Activated CD4-positive, alpha-beta T cell treated with anti-CD3 and anti-CD28 coated beads, Interleukin-2, amount 10 ng/mL, durations not matched to agents 7 days and 5 days (primary cell): ENCODE measurements at places on chromosomes 7 and 10.

GRCh38 chr7:149245244-149245643, 5.8 kb downstream of the ZNF212 start:
- peaks cover 50% of the 10 kb centered on the region for H3K4me1 ChIP-seq
- H3K4me3 ChIP-seq = no peak overlapping the region
- H3K36me3 ChIP-seq = peaks cover 20% of the 10 kb centered on the region
- H3K27me3 ChIP-seq = no peaks in the 10 kb centered on the region

GRCh38 chr10:7563368-7563767, 103.4 kb downstream of the ITIH5 start:
- no peaks in the 10 kb centered on the region for H3K4me1 ChIP-seq
- no peak for DNase-seq
- no peak overlapping the region for H3K4me3 ChIP-seq
- no peak overlapping the region for H3K27ac ChIP-seq

DNA sequence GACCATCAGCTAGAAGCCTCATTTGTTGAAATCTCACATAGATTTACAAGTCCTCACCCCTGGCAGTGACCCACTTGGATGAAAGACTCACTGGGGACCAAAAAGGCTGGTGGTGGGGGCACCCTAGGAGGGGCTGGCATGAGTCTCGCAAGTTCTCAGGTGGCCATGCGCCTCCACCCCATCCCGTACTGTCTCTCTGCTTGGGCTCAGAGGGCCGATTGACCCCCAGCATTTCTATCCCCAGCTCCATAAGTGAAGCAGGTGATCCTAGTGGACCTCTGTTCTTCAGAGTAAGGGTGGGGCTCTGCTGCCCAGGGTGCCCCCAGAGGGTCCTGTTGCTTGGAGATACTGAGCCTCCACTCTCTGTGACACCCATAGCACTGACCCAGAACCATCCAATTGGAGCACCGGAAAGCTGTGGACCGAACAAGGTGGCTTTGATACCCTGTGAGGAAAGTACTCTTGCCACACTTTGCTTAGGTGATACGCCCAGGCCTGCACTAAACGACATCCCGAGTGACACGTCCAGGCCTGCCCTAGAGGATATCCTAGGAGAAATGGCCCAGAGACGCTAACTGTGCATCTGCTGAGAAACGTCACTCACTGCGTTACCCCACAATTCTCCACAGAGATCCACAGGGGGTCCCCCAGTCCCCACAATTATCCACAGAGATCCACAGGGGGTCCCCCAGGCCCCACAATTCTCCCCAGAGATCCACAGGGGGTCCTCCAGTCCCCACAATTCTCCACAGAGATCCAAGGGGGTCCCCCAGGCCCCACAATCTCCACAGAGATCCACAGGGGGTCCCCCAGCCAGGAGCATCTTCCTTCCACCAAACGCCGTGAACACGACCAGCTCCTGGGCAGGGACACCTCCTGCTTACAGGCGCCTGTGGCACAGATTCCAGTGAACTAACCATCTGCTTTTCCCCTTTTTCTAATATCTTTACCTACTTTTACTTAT, 262.9 kb downstream of the PTPRN2 start:
- no peak overlapping the region for H3K4me3 ChIP-seq
- no peaks in the 10 kb centered on the region for H3K27me3 ChIP-seq
- no peak overlapping the region for H3K27ac ChIP-seq

DNA sequence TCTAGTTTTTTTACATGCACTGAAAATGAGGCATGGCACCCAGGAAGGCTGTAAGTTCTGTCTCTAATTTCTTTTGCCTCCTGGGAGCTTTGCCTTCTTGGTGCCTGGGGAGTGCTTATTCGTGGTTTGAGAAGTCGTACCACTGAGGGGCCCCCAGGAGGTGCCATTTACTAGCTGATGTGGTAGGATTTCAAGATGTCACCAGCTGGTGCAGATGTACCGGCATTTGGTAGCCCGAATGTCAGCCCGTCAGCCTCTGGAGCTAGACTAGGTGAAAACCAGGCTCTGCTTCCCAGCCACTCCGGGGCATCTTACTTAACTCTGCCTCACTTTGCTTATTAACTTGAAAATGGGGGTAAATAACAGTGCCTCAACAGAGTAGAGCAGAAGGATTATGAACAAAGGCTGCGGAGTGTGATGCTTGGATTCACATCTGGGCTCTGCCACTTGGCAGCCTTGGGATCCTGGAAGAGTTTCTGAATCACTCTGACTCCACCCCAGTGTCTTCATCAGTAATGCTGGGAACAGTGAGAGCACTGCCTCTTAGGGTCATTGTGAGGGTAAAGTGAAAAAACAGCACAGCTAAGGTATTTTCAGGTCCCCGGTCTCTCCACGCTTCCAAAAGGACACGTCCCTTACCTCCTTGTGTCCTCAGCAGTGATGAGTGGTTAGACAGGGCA, 31.4 kb upstream of the BTBD16 start:
- no peak for DNase-seq
- no peaks in the 10 kb centered on the region for H3K27me3 ChIP-seq
- H3K4me3 ChIP-seq = no peak overlapping the region
- H3K27ac ChIP-seq = no peak overlapping the region
- no peaks in the 10 kb centered on the region for H3K36me3 ChIP-seq

- no peak for DNase-seq
- H3K27ac ChIP-seq = peak overlapping the region; percentile 86
- peak overlapping the region; percentile 53 for H3K4me3 ChIP-seq
- H3K27me3 ChIP-seq = no peaks in the 10 kb centered on the region
These were observed 1.8 kb upstream of the SRGN start for GRCh38 chr10:69086001-69086509.

DNA sequence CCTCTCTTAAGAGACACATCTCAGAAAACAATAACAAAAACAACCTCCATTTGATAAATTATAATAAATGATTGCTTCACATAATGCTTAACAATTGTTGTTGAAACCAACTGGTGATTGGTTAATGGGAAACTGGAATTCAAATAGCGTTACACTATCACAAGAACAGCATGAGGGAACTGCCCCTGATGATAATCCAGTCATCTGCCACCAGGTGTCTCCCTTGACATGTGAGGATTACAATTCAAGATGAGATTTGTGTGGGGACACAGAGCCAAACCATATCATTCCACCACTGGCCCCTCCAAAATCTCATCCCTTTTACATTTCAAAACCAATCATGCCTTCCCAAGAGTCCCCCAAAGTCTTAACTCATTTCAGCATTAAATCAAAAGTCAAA, 375.9 kb downstream of the BMPER start:
- H3K4me1 ChIP-seq = peaks cover 8% of the 10 kb centered on the region
- DNase-seq = no peak
- no peak overlapping the region for H3K27ac ChIP-seq
- H3K36me3 ChIP-seq = no peaks in the 10 kb centered on the region
- no peaks in the 10 kb centered on the region for H3K27me3 ChIP-seq

- H3K27ac ChIP-seq = no peak overlapping the region
- no peak overlapping the region for H3K4me3 ChIP-seq
- H3K27me3 ChIP-seq = no peaks in the 10 kb centered on the region
- H3K4me1 ChIP-seq = no peaks in the 10 kb centered on the region
- no peak for DNase-seq
These were observed 1239.2 kb downstream of the REEP3 start for GRCh38 chr10:64760371-64760770.

GRCh38 chr10:116665541-116666125, 44.9 kb downstream of the PNLIPRP2 start:
- H3K4me1 ChIP-seq = no peaks in the 10 kb centered on the region
- H3K27me3 ChIP-seq = peaks cover 9% of the 10 kb centered on the region
- no peak for DNase-seq
- no peak overlapping the region for H3K27ac ChIP-seq
- H3K36me3 ChIP-seq = no peaks in the 10 kb centered on the region

- DNase-seq = peak; percentile 36
- H3K4me1 ChIP-seq = peaks cover 60% of the 10 kb centered on the region
- H3K27ac ChIP-seq = peak overlapping the region; percentile 92
- H3K4me3 ChIP-seq = peak overlapping the region; percentile 20
- H3K36me3 ChIP-seq = peaks cover 27% of the 10 kb centered on the region
These were observed 24.8 kb upstream of the ZNF800 start for GRCh38 chr7:127417346-127417745.

GRCh38 chr10:131656009-131656408, 244.8 kb upstream of the PPP2R2D start:
- DNase-seq = no peak
- no peaks in the 10 kb centered on the region for H3K4me1 ChIP-seq
- no peak overlapping the region for H3K27ac ChIP-seq
- peaks cover 4% of the 10 kb centered on the region for H3K27me3 ChIP-seq
- H3K4me3 ChIP-seq = no peak overlapping the region

DNA sequence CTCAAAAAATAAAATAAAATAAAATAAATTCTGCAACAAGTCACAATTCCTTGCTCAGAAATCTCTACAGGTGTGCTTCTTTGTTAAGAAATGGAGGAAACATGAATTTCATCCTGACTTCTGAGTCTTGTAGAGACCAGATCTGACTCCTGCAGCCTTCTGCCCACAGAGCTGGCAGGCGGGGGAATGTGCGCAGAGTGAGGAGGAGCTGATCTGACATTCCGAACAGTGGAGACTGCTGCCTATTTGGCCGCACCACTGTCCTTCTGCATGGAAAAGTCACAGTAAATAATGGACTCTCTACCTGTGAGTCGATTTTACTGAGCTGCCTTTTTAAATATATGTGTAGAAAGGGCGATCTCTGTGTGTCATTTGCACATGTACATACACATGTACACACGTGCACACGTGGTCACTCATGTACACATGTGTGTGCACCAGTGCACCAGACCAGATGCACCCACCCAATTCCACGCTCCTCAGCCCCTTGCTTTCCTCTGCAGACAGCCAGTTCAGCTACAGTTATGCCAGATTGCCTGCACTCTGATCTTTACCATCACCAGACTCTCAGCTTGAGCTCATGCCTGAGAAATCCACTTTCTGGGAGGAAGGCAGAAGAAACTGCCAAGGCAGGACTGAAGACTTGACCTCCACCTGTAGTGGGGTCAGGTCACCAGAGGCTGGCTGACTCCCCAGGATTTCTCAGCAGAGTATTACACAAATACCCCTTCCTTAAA, 54.9 kb downstream of the IKZF1 start:
- peaks cover 90% of the 10 kb centered on the region for H3K36me3 ChIP-seq
- H3K27me3 ChIP-seq = no peaks in the 10 kb centered on the region
- peaks cover 96% of the 10 kb centered on the region for H3K4me1 ChIP-seq
- H3K4me3 ChIP-seq = peak overlapping the region; percentile 64
- peak overlapping the region; percentile 96 for H3K27ac ChIP-seq
- DNase-seq = no peak

GRCh38 chr7:96188174-96188581, 133.7 kb downstream of the SLC25A13 start:
- H3K27ac ChIP-seq = no peak overlapping the region
- H3K4me1 ChIP-seq = no peaks in the 10 kb centered on the region
- peaks cover 12% of the 10 kb centered on the region for H3K36me3 ChIP-seq
- H3K4me3 ChIP-seq = no peak overlapping the region
- H3K27me3 ChIP-seq = no peaks in the 10 kb centered on the region

DNA sequence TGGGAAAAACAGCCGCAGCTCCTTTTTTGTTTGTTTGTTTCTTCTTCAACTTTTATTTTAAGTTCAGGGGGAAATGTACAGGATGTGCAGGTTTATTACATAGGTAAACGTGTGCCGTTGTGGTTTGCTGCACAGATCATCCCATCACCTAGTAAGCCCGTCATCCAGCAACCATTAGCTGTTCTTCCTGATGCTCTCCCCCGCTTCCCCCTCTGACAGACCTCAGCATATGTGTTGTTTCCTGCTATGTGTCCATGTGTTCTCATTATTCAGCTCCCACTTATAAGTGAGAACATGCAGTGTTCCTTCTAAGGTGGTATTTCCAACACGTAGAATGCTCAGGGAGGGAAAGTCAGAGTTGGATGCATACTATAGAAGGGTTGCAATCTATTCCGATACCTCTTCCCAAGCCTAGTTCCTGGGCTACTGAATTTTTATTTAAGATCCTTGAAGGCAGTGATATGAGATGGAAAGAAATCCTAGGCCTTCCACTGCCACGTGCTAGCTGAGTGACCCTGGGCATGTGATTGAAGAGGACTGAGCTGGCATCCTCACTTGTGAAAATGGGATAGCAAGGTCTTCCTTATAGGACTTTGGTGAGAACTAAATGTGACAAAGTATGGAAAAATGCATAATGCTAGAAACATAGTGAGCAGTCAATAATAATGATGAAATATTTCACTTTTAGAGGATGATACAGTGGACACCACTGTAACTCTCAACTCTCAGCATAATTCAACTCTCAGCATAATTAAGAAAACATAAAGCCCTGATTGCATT, 278.5 kb downstream of the REEP3 start:
- no peak overlapping the region for H3K27ac ChIP-seq
- DNase-seq = no peak
- H3K27me3 ChIP-seq = peaks cover 6% of the 10 kb centered on the region
- H3K4me1 ChIP-seq = peaks cover 9% of the 10 kb centered on the region

GRCh38 chr7:147885869-147886268, 704.7 kb upstream of the C7orf33 start:
- H3K27ac ChIP-seq = no peak overlapping the region
- no peaks in the 10 kb centered on the region for H3K36me3 ChIP-seq
- no peaks in the 10 kb centered on the region for H3K4me1 ChIP-seq
- H3K27me3 ChIP-seq = no peaks in the 10 kb centered on the region

DNA sequence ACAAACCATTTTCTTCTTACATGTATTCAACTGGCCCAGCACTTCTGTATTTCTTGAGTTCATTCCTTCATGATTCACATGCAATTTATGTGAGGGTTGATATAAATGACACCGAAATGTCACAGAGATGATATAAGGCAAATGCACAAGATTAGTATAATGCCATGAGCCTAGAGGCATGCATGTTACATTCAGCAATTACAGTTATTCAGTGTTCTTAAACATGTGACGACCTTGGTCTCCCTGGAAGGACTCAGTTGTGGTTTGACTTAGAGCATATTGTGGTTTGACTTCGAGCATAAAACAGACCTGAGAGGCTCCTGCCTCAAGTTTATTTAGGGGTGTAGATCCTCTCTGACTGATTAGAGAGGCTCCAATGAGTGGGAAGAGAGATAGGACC, 752.1 kb upstream of the POM121L12 start:
- H3K27ac ChIP-seq = no peak overlapping the region
- H3K36me3 ChIP-seq = no peaks in the 10 kb centered on the region
- H3K4me1 ChIP-seq = peaks cover 11% of the 10 kb centered on the region
- no peak for DNase-seq
- no peaks in the 10 kb centered on the region for H3K27me3 ChIP-seq
- no peak overlapping the region for H3K4me3 ChIP-seq

DNA sequence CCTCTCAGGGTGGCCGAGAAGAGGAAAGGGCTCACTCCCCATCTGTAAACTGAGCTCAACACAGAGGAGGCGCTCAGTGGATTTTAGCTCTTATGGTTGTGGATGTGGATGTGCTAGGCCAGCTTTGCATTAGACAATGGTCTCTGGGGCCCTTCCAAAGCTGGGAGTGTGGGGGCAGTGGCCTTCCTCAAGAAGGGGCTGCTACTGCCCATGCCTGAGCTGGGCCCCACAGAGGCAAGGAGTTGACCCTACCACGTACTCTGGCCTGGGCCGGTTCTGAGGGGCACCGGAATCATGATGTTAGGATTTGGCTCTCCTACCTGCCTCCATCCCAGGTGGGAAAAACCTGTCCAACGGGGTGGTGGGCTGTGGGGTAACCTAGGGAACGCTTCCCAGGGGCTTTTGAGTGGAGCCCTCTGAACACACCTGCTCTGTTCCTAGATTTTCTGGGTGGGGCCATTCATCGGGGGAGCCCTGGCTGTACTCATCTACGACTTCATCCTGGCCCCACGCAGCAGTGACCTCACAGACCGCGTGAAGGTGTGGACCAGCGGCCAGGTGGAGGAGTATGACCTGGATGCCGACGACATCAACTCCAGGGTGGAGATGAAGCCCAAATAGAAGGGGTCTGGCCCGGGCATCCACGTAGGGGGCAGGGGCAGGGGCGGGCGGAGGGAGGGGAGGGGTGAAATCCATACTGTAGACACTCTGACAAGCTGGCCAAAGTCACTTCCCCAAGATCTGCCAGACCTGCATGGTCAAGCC, 11.5 kb downstream of the AQP1 start:
- H3K27ac ChIP-seq = no peak overlapping the region
- no peaks in the 10 kb centered on the region for H3K4me1 ChIP-seq
- no peaks in the 10 kb centered on the region for H3K27me3 ChIP-seq
- H3K4me3 ChIP-seq = no peak overlapping the region
